ENCODE measurements at places on chromosomes 7 and 10. TPM values are rescaled to one million over a fixed set of nuclear protein-coding genes. Genes with fewer than 3 reads are reported as not detected.

CDH23 gene
- polyA plus RNA-seq = 0.17 TPM

TRIM74 gene
- not detected for polyA plus RNA-seq

ZNF467 gene
- polyA plus RNA-seq = 0.79 TPM

BICC1 gene
- polyA plus RNA-seq = not detected

NRCAM gene
- polyA plus RNA-seq = not detected

ADRA2A gene
- polyA plus RNA-seq = not detected

Measured in CD4-positive, CD25-positive, alpha-beta regulatory T cell (primary cell).